ENCODE measurements at places on chromosomes 5 and 9. TPM values are rescaled to one million over a fixed set of nuclear protein-coding genes. Genes with fewer than 3 reads are reported as not detected.

STC2 gene
- total RNA-seq: 425 TPM

CARD6 gene
- total RNA-seq: 8.5 TPM

PRR16 gene
- total RNA-seq: 0.36 TPM

KLHL3 gene
- total RNA-seq: 1.7 TPM

ZNF300 gene
- total RNA-seq: 6.3 TPM

PAPPA gene
- 0.68 TPM for total RNA-seq

Measured in nasal cavity respiratory epithelium epithelial cell of viscerocranial mucosa (primary cell).